CD8-positive, alpha-beta T cell (primary cell): ENCODE measurements at places on chromosomes 5 and 9. TPM values are rescaled to one million over a fixed set of nuclear protein-coding genes. Genes with fewer than 3 reads are reported as not detected.
A peak's percentile ranks its signal among the peaks of the same experiment; 100 is the strongest.

Gene EGFLAM
- not detected for total RNA-seq

Gene ZNF366
- total RNA-seq = not detected

Gene TBCA
- total RNA-seq = 72.2 TPM

Gene ELOVL7
- total RNA-seq = not detected

Gene PITX1
- not detected for total RNA-seq

Gene SLC6A19
- total RNA-seq = not detected

Gene C1QTNF3
- 3.3 TPM for total RNA-seq

Gene CCL27
- total RNA-seq = not detected

Gene CD14
- 0.49 TPM for total RNA-seq

Gene CER1
- total RNA-seq = not detected

Gene PRDM12
- total RNA-seq = not detected

Gene IL4
- total RNA-seq = not detected

DNA sequence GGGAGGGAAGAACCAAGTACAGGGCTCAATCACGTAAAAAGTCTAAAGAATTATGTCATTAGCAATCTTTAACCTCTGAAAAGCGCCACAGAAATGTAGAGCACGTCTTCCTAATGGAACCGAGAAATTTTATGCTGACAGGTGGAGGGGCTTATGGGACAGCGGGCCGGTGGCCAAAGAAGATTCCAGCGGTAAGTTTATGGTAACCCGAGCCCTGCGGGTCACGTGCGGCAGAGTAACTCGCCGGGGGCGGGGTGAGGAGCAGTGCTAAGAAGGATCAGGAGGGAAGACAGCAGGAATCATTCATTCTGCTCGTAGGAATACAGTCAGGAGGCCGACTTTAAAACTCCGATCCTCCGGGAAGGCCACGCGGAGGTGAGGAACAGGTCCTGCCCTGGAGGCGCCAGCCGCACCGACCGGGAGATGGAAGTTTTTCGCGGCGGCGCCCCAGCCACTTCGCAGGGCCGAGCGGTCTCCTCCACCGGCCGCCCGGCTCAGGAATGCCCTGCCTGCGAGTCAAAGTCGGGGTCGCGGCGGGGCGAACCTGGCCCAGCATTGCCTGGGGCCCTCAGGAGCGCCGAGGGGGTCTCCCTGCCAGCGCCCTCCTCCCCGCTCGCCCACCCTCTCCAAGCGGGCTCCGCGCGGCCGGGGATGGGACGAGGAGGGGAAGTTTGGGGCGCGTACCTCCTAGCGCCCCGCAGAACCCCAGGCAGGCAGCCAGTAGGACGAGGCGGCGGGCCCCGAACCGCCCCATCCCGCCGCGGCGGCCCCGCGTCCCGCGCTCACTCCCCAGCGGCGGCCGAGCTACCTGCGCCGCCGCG is 101.8 kb downstream of the ESM1 start:
- DNase-seq = no peak

GRCh38 chr5:161086461-161086860 is 234.4 kb upstream of the ATP10B start:
- DNase-seq = no peak

DNA sequence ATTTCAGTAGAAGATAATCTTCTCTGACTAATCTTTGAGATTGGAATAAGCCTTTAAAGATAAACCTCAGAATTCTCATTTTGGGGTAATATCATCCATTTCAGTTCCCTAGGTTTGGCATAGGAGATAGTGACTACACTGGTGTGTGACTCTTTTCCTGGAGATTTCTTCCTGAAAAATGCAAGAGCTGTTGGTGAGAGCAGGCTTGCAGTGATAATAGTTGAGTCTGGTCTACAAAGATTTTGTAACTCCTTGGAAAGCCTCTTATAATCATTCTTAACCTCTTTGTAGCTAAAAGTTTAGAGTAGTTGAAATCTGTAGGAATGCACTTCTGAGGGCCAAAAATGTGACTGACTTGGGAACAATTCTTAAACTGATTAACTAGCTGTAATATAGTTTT is 23.4 kb downstream of the RANBP17 start:
- no peak for DNase-seq

GRCh38 chr9:6270896-6271295 is 55.3 kb downstream of the IL33 start:
- no peak for DNase-seq

- DNase-seq = no peak
Measured at GRCh38 chr5:16935231-16936149, 598 bp downstream of the MYO10 start.

DNA sequence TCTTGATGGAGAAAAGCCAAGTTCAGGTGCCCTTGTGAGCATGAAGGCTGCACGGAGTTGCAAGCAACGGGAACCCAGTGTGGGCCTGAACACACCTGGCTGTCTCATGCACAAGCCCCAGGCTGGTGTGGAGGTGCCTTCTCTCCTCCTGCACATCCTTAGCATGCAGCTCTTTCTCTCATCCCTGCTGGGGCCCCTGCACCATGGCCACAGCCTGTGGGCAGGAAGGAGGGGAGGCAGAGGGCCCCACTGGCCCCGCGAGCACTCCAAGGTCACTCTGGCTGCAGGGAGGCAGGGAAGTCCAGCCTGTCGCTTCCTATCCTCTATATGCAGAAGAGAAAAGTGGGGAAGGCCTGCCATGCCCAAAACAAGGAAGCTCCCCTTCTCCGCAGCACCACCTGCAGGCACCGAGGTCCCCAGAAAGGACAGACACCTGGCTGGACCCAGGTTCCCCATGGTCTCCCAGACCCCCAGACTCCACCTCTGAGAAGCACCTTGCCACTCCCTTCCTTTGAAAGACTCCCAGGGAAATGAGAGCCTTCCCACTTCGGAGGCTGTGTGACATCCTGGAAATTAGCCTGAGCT is 18.6 kb downstream of the STKLD1 start:
- no peak for DNase-seq

- DNase-seq = no peak
Measured at GRCh38 chr5:36575361-36575781, 31.0 kb upstream of the SLC1A3 start.

DNA sequence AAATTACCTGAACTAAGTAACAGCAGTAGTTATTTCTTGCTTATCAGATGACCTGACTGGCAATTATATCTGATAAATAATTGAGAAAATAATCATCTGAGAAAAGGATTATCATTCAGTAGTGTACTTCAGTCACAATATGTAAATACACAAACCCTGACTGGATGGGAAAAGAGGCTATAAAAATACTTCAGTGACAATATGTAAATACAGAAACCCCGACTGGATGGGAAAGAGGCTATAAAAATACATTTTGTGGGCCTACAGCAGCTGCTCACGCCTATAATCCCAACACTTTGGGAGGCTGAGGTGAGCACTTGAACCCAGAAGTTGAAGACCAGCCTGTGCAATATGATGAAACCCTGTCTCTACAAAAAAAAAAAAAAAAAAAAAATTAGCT is 11.1 kb downstream of the UBAP2 start:
- no peak for DNase-seq

DNA sequence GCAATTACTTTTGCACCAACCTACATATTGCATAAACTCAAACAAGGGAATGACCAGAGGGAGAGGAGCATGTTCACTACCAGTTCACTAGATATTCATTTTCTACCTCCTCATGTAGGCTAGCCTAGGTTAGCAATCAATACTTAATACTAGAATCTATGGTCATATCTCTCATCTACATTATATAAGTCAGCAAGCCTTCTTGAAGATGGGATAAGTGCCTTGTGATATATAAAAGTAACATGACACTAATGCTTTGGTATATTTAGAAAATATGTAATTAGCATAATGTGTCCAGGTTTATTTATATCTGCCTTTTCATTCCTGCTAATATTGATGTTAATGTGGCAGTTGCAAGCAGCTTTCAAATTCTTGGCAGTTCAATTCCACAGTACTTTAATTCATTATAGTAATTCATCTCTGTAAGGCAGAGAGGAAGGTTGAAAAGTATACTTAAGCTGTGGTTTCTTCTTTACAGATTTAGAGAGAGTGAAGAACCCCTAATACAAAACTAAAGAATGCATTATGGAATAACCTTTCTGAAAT is 1613.2 kb upstream of the ACO1 start:
- no peak for DNase-seq

DNA sequence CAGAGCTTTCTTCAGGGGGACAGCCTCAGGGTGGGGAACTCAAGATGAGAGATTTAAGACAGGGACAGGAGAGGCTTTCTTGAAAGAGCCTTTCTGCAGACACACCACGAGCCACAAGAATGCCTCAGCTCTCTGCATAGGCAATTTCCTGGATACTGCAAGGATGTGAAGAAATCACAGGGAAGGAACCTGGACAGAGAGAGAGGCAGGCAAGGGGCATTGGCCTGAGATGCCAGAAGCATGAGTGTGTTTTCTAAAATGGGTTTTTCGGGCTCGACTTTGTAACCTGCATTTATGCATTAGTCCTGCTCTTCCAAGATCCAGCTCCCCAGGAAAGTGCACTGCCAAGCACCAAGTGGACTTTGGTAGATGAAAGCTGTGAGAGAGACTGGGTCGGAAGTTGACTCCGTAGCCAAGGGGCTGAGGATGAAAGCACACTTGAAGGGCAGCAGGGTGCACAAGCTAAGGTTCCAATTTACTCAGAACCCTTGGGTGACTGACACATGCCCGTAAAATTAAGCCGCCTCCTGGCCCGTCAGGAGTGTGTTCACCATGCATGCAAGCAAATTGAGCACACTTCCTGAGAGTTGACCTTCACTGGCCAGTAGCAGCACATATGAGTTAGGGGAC is 90.9 kb downstream of the CFAP90 start:
- DNase-seq = no peak

GRCh38 chr5:177964471-177964870 is 31.6 kb downstream of the PROP1 start:
- DNase-seq = no peak

GRCh38 chr5:171521679-171522078 is 102.2 kb downstream of the FGF18 start:
- DNase-seq = no peak

- no peak for DNase-seq
Measured at GRCh38 chr9:122355336-122355875, 15.4 kb upstream of the PTGS1 start.

DNA sequence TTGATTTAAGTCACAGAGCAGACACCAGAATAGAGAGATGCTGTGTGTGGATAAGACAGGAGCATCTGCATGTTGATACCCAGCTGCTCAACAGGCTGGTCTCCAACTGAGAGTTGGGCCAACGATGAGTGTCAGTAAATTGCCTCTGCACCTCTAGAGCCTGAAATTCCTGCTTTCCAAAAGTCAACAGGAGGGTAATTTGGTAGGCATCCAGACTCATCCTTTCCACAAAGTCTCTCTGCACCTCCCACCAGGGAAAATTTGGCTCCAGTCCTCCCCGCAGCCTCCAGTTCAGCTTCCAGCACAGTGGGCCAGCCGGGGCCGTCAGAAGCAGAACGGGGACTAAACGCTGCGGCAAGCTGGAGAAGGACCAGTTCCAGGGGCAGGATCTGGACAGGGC is 136.9 kb downstream of the RFK start:
- no peak for DNase-seq

DNA sequence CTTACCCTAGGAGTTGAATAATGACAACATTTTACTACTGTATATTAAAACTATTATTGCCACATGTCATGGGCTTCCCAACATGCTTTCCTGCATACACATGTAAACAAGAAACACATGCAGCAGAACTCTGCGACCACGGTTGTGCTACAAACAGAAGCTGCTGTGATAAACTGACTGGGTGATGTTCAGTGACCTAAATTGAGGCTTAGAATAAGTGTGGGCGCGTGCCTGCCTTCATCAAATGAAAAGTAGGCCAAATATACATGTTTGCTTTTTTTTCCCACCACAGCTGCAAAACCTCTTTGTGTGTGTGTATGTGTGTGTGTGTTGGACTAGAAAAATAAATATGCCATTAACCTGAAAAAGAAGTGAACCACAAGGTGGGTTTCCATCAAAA is 1202.1 kb downstream of the PTPRD start:
- no peak for DNase-seq

DNA sequence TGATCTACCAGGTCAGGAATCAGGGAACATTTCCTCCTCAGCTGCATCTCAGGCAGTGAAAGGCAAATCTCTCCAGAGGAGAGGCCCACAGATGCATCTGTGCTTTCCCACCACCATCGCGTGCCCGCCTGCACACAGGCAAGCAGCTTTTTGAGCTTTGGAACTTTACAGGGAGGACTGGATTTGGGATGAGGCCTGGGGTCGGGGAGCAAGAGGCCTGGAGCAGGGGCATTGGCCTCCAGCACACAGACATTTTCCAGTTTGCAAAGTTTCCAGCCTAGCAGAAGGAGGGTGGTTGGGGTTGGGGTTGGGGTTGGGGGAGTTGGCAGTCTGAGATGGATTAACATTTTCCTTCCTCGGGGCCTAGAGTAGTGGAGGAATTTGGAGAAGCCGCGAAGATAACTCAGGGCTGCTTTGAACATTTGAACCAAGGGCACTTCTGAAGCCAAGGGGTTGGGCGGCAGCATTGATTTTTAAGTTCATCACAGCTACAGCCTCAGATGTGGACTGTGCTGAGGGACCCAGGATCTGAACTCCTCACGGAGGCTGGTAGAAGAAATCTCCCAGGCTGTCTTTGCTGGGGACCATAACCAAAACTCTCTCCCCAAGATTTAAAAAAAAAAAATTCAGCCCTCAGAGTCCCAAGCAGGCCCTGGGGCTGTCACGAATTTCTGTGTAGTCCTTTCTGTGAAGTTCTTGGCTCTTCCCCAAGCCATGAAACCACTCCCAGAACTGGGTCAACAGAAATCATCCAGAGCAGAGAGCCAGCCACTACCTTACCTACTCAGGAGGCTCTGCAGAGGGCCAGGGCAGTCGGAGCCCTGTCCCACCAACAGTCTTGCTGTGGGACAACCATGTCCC is 25.6 kb downstream of the C5orf15 start:
- no peak for DNase-seq

DNA sequence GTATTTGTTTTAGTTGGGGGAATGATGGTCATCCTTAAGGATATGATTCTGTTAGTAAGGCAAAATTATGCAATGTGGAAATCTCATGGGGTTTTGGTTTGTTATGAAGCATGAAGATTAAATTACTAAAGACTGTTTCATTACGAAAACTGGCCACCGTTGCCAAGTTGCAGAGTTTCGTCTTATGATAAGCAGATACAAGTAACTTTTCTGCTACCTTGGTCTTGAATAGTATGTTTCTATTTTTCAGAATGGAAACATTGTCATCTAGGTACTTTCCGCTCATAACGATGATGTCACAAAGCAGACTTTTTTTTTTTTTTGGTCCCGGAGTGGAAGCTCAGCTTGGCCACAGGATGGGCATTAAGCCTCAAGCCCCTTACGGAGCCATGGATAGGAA is 4.2 kb downstream of the CCNI2 start:
- peak; percentile 29 for DNase-seq

DNA sequence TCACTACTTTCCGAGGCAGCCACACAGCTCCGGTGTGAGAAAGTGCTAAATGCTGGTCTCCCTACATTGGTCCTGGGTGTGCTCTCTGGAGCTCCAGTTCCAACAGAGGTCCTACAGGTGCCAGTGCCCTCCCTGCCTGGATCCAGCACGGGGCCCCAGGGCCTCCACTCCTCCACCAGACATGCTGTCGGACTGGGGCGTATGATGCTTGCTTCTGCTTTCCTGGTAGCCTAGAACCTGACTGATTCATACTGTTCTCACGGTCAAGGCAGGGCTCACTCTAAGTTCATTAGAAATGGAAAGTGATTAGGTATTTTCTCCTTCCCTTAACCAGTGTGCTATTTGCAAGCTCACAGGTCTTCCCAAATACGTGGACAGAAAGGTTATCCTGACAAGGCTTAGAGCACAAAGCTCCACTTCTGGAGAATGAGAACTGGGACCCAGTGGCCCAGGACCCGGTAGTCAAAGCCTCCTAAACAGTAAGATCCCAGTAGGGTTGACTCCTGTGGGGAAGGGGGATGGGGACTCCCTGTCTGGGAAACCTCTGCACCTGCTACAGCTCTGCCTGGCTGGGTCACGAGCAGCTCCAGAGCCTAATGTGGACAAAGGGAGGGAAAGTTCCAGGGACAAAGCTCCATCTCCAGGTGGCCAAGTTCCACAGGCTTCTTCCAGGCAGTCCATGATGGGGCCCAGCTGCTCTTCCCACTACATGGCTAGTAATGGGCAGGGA is 98.1 kb downstream of the PAX5 start:
- no peak for DNase-seq
